ENCODE measurements at places on chromosomes 7 and 10.
A peak's percentile ranks its signal among the peaks of the same experiment; 100 is the strongest.

GRCh38 chr10:2244471-2244870, 507.1 kb upstream of the ADARB2 start:
- DNase-seq, result no peak

DNA sequence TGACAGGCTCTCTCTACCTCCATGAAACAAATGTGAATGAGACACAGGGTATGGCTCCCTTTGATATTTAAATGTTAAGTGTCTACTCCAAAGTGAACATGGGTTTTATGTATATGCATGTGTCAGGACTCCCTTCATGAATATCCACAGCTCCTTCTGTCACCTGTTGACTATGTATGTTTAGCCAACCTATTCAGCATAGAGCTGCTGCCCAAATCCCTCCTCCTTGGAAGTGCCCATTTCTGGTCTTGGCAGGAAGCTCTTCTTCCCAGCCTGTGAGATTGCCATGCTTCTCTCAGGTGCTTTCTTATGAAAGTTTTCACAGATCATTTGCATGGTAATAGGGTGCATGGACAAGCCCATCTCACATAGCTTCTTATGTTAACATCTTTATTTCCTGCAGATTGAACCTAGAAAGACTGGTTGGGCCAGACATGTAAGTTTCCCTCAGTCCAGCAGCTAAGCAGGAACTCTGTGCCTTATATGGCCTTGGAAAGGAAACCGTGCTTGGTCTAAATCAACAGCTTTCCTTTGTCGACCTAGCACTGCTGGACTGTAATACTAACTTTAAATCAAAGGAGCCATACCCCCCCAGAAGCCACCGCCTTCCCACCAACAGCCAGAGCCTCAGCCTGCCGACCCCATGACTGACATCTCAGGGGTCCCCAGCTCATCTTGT, 288.9 kb downstream of the ADARB2 start:
- DNase-seq, result no peak

DNA sequence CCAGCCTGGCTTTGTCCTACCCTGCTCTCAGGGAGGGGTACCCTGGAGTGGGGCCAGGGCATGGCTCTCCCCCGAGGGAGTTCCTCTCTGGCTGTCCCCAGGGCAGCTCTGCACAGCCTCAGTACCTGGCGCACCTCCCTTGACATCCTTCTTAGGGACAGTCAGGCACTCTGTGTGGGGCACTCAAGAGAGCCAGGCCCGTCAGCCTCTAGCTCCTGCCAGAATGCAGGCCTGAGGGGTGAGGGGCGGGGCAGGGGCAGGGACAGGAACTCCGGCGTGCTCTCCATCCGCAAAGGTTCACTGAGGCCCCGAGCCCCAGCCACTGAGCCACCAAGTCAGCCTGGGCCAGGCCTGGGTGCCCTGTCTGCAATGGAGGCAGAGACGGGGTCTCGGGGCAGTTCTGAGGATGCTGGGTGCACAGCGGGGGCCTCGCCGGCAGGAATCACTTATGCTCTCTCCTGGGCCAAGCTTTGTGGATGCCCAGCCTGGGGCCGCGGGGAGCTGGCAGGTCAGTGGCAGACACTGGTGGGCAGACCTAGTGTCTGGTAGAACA, 10.1 kb downstream of the LIMK1 start:
- no peak for DNase-seq

DNA sequence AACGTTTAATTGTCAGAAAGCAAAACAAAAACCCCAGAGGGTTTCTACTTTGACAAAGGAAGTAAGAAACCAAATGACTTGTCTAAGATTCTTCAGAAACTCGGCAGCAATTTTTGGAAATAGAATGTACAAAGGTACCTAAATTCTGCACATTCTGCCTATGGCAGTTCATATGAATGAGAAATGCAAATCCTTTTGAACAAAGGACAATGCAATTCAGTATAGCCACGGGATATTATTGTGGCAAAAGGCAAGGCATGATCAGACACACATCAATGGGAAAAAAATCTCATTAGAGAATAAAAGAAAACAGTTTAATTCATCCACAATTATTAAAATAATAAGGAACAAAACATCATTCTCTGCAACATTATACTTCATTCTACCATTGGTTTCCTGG, 93.4 kb downstream of the SEMA3C start:
- no peak for DNase-seq

DNA sequence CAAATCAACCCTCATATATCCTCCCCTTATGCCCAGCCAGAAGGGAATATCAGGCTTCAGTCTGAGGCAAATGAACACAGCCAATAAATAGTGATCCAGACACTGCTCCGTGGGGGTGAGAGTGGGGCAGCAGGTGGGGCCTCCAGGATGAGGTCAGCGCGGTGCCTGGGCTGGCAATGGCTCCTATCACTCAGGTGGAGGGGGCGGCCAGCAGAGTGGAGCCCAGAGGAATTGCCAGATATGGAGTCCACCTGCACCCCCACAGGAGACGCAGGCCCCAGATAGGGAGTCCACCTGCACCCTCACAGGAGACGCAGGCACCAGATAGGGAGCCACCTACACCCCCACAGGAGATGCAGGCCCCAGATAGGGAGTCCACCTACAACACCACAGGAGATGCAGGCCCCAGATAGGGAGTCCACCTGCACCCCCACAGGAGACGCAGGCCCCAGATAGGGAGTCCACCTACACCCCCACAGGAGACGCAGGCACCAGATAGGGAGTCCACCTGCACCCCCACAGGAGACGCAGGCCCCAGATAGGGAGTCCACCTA, 78.0 kb upstream of the PPP2R2D start:
- no peak for DNase-seq

- DNase-seq, result no peak
Measured at GRCh38 chr10:5959142-5959541, 18.2 kb downstream of the IL15RA start.

DNA sequence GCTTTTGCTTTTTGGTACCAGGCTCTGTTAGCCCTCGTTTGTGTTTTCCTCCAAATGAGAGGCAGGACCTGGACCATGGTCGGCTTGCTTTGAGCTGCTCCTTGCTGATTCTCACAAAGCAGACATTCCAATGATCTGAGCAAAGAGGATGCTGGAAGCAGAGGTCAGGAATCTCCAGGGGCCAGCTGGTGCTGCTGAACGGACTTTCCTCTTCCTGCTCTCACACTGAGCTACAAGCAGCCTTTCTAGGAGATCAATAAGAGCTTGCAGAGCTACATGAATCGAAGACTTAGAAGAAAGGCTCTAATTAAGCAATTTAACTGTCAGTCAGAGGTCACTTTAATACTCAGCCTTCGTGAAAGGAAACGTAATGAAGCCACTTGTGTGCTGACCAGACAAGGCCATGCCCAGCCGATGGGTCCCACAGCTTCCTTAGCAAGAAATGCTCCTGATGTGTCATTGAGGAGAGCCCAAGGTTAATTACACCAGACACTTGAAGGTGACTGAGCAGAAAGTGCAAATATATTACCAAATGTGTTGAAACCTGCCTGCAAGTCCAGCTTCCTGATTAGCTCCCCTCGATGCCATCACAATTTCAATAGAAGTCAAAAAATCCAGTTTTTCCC, 151.3 kb upstream of the RSU1 start:
- DNase-seq, result peak; percentile 25

- DNase-seq, result no peak
Measured at GRCh38 chr10:18071591-18071990, 68.6 kb upstream of the CACNB2 start.

DNA sequence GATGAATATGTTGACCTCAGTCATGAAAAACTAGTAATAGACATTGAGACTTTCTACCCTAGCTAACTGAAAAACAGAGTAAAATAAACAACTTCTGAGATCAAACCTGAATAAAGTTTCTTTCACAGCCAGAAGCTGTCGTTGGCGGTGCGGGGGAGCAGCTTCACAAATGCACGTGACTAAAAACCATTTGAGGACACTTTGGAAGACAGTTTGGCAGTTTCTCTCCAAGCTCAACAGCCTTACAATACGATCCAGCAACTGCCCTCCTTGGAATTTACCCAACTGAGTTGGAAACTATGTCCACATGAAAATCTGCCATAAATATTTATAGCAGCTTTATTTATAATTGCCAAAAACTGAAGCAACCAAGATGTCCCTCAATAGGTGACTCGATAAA, 63.1 kb downstream of the CYTH3 start:
- DNase-seq, result no peak

DNA sequence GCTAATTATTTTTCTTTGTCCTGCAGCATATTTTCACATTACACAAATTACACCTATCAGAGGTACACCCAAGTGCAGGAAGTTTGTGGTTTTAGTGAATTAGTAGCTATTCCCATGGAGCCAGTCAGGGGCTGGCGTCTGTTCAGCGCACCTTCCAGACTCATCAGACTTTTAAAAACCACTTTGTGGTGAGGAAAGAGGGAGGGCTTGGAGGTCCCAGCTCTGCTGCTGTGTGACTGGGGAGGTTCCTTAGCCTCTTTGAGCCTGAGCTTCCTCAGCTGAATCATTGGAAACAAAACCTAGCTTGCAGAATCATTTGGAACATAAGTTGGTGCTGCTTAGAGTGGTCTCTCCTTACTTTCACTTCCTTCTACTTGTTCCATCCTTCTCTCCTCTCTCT, 175.4 kb downstream of the SORCS3 start:
- no peak for DNase-seq

DNA sequence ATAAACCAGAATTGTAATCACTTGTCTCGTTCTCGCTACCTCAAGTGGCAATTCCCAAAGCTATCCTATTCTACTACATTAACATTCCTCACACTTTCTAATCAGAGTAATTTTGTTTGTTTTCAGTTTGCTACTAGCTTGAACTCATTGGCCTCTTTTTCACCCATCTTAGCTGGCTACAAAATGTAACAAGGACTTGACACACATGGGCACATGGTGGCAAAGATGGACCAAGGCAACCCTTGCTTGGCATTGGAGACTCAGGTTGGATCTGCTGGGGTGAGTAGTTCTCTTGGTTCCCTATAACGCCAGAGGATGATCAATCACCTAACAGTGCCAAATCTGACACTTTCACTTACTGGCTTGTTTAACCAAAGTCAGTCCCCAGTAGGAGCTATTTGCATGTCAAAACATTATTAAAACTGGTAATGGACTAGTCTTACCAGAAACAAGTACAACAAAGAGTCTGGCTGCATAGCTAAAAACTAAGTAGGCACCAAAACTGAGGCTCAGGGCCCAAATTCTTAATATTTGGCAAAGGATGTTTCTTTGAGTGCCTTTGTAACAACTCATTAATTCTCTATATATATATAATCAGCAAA, 1.9 kb downstream of the USP6NL start:
- DNase-seq, result no peak
